ENCODE measurements at places on chromosomes 6 and 20. TPM values are rescaled to one million over a fixed set of nuclear protein-coding genes. Genes with fewer than 3 reads are reported as not detected.

Gene RGS19
- total RNA-seq: 4.5 TPM

Gene RSPO3
- 1.8 TPM for total RNA-seq

Gene CD93
- 20.3 TPM for total RNA-seq

Gene ELMO2
- 20.0 TPM for total RNA-seq

Gene GGTLC1
- total RNA-seq: 0.27 TPM

Gene CLPSL2
- not detected for total RNA-seq

Gene GPR63
- total RNA-seq: 0.96 TPM

Gene SMOC2
- 25.6 TPM for total RNA-seq

Gene RBPJL
- 0.74 TPM for total RNA-seq

GRCh38 chr20:36298061-36298460 is 8.1 kb upstream of the DLGAP4 start:
- no peak for DNase-seq

GRCh38 chr6:157634546-157634945 is 188.5 kb upstream of the SNX9 start:
- no peak for DNase-seq

DNA sequence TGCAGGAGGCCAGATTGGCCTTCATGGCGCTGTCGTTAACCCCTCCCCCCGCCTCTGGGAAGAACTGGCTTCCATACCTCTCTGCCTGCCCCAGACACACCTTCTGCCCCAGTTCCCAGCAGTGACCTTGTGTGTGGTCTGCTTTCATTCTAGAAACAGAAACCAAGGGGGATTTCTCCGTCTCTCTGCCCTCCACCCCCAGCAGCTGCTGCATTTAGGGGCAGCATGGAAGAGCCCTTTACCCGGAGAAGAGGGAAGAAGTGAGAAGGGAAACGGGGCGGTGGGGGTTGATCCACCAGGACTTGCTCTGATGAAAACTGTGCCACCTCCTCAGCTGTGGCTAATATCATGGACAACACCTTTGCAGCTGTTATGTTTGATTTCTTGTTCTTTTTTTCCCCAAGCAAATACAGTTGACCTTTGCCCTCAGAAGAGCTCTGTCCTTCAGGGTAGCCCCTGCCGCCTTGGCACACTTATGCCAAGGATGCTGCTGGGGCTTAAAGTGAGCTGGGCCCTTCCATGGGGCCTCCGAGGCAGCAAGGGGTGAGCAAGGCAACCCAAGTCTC is 6.1 kb downstream of the GLP1R start:
- no peak for DNase-seq

- peak; percentile 74 for DNase-seq
Observed at GRCh38 chr20:46820682-46821081, 74.0 kb upstream of the EYA2 start.

DNA sequence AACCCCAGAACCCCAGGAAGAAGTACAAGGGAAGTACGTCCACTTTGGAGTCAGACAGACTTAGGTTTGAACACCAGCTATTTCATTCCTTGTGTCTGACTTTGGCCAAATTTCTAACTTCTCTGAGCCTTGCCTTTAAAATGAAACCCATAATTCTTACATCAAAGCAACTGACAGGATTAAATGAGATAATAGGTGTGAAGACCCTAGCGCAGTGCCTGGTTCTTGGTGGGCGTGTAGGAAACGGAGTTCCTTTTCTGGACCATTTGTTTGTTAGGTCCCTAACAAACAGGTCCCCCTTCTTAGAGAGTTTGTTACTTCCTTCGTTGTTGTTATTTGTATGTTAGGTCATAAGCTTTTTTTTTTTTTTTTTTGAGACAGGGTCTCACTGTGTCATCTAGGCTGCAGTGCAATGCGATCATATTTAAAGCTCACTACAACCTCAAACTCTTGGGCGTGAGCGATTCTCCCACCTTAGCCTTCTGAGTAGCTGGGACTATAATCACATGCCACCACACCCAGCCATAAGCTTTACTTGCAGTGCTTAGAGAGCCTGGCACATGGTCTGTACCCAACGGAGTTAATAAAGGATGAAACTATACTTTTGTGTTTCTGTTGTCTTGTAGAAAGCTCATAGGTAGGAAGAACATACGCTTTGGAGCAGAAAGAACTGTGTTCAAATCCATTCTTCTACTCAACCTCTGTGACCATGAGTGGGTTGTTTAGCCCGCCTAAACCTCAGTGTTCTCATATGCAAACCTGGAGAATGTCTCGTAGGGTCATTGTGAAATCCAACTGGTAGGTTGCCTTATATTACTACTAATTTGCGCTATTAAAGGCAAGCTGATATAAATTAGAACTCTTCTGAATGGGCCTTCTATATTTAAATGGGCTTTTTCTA is 21.8 kb upstream of the MROH8 start:
- DNase-seq: no peak

DNA sequence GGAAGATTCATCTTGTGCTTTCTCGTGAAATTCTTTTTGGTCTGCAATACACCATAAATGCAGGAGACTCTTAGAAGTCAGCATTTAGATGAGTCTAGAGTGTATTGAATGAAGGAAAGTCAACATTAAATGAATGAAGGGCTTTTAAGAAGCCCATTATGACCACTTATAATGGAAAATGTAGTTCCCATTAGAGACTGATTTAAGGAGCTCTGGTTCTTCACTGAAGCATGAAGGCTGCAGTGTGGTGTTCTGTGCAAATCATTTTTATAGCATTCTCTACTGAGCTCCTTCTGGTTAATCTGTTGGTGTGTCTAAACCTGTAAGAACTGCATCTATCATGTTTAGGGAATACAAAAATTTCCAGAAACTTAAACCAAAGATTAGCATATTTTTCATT is 19.7 kb downstream of the NCOA7 start:
- DNase-seq: no peak

DNA sequence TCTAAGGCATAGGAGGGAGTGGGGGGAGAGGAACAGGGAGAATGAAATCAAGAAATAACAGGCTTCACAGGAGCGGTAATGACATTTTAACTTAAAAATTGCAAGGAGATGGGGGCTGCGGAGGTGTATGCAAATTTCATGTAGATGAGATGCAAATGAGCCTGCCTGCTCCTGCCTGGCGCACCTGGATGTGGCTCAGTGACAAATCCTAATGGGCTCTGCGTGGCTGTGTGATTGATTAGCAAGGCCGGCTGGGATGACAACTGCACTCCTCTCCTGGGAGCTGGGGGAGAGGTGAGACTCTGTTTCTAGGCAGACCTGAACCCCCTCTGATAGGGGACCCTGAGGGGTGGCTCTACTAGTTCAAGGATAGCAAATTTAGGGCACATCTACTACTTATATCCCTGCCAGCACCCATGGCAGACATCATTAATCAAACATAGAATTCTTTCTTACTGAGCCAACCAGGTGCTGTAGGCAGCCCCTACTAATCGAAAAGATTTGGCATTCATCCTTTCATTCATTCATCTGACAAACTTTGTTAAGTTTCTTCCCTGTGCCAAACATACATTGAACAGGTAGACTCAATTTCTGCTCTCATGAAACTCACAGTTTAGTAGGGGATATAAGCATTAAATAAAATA is 38.4 kb upstream of the TGM2 start:
- no peak for DNase-seq

- no peak for DNase-seq
Observed at GRCh38 chr20:37426106-37426505, 80.2 kb downstream of the SRC start.

DNA sequence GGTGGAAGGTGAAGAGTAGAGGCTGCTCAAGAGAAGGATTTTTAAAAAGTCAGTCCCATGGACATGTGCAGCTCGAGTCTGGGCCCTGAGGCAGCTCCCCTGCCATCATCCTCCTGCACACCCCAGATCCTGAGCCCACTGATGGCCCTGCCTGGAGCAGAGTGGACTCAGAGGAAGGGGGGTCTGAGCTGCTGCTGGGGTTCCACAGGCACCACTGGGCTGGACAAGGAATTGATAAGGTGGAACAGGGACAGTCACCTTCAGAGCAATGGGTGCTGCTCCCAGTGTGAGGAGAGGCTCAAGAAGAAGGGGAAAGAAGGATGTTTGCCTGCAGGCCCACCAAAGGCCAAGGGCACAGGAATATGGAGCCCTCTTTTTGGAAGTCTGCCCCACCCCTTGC is 6.2 kb downstream of the ULBP2 start:
- DNase-seq: no peak

Data from colonic mucosa (tissue), 4 donors.